ENCODE measurements at places on chromosomes 12 and 14.
A peak's percentile ranks its signal among the peaks of the same experiment; 100 is the strongest.

DNA sequence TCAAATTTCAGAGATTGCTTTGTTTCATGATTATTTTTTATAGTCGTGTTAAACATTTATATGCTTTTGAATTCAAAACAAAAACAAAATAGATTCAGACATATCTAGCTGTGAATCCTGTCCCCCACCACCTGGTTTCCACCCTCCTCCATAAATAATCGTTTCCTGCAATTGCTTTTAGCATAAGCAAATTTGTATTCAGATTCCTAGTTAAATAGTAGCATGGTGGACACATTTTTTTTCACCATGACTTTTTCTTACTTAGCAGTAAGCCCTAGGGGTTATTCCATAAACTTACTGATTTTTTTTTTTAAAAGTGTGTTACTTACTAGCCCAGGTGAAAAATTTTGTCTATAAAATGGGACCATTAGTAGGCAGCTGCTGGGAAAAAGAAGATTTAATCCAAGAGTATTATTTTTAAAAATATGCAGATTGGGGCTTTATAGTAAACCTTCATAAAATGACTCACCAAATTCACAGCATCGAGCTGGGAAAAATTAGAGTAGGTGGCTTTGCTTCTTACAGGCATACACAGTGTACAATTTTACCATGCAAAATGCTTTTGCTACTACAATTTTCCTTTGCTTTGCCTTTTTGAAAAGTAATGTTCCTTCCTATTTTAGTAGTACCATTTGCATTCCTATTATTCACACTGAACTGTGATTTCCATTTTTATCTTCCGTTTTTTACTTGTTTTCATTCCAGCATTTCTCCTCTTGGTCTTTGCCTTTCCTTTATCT, 117.8 kb downstream of the BTG1 start:
- DNase-seq = no peak

GRCh38 chr14:50339178-50339804, 27.2 kb downstream of the DMAC2L start:
- no peak for DNase-seq

GRCh38 chr12:87793131-87793530, 236.1 kb downstream of the C12orf50 start:
- DNase-seq = no peak

GRCh38 chr12:123763093-123763492, 992 bp downstream of the DNAH10 start:
- no peak for DNase-seq

GRCh38 chr12:123910761-123911193, 61.9 kb downstream of the CCDC92 start:
- DNase-seq = peak; percentile 23

DNA sequence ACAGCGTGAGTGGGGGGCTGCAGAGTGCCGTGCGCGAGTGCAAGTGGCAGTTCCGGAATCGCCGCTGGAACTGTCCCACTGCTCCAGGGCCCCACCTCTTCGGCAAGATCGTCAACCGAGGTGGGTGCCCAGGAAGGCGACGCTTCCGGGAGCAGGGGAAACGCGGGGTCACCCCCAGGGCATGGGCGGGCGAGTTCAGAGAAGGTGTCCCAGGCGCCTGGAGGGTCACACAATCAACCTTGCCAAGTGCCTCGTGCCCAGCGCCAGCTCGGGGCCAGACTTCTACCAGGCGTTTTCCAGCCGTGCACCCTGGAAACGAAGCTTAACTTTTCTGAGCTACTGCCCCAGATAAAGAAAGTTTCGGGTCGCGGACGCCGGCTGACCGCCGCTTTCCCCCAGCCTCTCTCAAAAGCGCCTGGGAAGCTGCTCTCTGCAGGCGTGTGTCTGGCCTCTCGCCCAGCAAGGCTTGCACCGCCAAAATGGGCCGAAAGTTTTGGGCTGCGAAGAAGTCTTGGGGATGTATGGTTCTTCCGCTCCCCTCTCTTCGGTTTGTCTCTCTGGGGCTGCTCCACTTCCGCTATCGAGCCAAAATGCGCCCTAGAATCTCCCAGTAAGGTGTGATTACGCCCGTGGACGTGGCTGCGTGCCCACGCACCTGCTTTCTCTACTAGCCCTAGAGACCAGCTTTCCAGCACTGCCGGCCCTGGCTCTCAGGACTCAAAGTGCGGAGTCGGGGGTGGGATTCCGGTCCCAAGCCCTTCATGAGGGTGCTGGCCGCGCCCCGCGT, 1.7 kb downstream of the WNT1 start:
- DNase-seq = no peak

- DNase-seq = no peak
Observed at GRCh38 chr14:69441948-69442347, 42.6 kb upstream of the PLEKHD1 start.

GRCh38 chr12:3200032-3200617, 122.9 kb downstream of the TSPAN9 start:
- DNase-seq = peak; percentile 50

DNA sequence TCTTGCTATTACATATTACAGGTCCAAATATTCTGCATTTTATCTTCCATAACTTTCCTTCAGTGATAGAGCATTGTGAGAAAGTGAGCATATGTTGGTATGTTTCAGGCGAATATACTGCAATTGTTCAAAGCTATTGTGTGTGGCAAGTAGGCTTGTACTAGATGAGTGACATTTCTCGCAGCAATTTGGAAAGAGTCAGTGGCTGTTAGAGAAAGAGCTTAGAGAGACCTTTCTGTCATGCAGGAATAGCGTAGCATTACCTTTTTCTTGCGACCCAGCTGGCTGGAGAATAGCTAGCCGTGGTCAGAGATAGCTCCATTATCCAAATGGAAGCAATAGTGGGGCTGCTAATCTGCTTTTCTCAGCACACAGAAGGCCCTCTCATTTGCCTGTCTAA, 678.5 kb upstream of the FOXG1 start:
- DNase-seq = no peak

DNA sequence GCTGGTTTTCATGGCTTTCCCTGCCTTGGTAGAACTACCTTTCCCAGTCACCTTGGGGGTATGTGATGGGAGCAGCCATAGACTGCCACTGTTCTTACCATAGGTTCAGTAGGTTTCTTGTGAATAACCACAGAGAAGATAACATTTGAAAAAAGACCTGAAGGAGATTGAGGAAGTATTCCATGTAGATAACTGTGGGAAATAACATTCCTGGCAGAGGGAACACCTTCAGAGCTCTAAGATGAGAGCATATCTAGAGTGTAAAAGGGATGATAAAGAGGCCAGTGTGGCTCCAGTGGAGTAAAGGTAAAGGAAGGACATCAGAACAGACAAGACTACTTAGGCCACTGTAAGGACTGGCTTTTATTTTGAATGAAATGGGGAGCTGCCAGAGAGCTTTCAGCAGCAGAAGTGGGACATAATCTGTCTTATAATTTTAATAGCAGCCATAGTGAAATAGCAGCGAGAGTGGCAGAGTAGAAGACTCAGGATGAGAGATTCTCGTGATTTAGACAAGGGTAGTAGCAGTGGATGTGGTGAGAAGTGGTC, 82.6 kb upstream of the KCNH3 start:
- no peak for DNase-seq

- DNase-seq = no peak
Observed at GRCh38 chr14:79551523-79551922, 659.8 kb downstream of the DIO2 start.

All from EL (cell line).